ENCODE measurements at places on chromosomes 16 and 17.

GRCh38 chr17:7043182-7043496 is 753 bp downstream of the SLC16A11 start:
- DNase-seq: no peak

DNA sequence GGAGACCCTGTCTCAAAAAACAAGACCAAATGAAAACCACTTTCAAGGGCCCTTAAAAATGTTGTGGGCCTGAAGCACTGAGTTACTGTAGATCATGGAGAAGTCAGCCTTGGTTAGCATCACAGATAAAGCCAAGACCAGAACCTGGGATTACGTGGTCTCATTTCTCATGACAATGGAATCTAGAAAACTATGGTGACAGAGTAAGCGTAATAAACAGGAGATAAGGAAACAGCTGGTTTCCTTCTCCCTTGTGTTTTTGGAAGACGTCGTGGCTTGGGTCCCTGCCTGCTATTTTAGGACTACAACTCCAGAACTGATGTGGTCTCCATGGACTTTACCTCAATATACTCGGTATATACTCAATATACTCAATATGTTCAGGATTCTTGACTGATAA is 180.7 kb upstream of the ZFHX3 start:
- no peak for DNase-seq

GRCh38 chr16:89052191-89052889 is 41.3 kb upstream of the ACSF3 start:
- no peak for DNase-seq

DNA sequence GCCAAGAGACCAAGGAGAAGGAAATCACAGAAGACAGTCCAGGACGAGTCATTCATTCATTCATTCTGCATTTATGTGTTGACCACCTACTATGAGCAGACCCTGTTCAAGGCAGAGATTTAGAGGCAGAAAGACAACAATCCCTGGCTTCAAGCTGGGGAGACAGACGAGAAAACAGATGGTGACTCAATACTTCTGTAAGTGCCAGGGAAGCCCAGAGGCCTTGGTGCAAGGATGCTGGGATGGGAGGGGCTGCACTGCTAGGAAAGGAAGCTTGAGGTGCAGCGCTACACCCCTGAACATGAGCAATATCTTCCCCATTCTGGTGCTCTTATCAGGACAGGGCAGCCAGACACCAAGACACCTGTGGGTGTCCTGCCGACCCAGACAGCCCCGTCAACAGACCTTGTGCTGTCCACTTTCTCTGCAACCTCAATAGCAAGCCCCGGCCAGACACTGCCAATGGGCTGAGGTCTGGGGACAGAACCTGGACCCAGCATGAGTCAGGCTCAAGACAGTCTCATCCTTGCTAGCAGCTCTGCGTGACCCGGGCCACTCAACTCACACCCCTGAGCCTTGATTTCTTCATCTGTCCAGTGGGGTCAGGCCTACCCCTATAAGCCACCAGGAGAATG is 163.5 kb downstream of the COPRS start:
- DNase-seq: no peak

DNA sequence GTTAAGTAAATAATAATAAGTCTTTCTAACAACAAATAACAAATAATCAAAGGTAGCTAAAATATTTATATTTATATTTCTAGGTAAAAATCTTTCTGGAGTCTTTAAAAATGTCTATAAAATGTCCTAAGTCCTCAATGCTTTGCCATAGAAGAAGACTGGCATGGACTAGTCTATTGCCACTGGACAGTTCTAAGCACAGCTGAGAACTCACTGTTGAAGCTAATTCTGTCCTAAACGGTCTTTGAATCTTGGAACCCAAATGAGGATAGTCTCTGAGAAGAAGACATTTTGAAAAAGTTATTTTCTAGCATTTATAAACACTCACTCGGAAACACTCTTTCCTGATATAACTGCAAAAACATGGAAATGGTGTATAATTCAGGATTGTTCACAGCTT is 539 bp downstream of the MYH8 start:
- no peak for DNase-seq

GRCh38 chr17:72598695-72599094 is 477.9 kb downstream of the SOX9 start:
- no peak for DNase-seq

DNA sequence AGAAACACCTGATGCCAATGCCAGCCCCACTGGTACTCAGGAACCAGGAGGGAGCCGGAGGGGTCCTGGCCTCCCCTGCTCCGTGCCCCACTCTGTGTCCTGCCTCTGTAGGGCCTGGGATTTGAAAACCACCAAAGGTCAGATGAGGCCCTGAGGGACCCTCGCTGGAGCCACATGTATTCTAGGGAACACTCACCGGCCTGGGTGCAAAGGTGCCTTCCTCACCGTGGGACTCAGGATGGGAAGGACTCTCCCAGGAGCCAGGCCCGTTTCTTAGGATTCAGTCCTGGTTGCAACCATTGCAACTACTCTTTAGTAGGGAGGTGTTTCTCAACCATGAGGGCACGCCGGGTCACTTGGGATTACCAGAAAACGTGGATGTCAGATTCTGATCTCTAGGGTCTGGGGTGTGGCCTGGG is 74.6 kb downstream of the N4BP1 start:
- DNase-seq: no peak

- no peak for DNase-seq
Measured at GRCh38 chr16:85915125-85915845, 16.3 kb downstream of the IRF8 start.

All from stimulated activated CD8-positive, alpha-beta memory T cell treated with anti-CD3 and anti-CD28 coated beads, Interleukin-4, amount 100 ng/mL, for 48 hours (primary cell).